ENCODE measurements at places on chromosomes 5 and 9.

- DNase-seq, result no peak
Measured at GRCh38 chr5:126741361-126741760, 35.6 kb upstream of the LMNB1 start.

DNA sequence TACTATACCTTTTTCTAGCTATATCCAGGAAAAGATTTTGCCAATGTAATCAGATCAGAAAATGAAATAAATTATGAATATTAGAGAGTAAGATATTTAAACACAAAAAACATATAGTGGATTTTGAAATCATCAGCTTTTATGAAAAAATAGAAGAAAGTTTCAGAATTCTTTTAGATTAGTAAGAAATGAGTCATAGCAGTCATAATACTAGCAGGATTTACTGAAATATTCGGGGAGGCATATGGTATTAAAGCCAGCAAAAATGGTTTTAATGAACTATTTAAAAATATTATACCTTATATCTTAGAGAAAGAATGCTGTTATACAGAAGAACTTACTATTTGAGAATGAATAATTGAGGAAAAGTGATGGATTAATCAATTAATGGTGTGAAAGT is 303.6 kb upstream of the NUDT12 start:
- DNase-seq, result no peak

DNA sequence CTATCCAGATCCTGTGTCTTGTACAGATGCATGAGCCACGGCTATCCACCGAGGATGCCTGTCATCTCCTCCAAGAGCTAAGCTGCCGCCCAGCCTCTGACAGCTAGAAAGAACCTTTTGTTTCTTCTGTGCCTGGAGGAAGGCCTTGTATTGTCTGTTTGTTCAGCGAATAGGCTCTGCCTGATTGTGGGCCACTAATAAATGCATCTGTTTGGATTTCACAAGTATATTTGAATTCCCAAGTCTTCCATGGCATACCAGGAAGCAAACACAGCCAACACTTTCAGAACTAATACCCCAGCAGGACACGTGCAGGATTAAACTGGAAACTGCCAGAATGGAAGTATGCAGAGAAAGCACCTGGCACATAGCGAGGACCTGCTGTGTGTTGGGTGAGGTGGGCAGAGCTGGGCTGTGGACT is 92.7 kb upstream of the NEURL1B start:
- no peak for DNase-seq

DNA sequence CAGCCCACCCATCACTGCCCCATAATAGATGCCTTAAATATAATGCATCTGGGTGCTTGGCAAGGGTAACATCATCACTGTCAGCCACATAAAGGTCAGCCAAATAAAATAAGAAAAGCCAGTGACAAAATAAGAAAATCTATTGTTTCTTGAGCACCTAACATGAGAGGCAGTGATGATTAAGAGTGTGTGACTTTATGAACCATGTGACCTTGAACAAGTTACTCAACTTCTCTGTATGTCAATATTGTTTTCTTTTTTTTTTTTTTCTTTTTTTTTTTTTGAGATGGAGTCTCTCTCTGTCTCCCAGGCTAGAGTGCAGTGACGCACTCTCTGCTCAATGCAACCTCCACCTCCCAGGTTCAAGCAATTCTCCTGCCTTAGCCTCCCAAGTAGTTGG is 98.7 kb downstream of the CDK5RAP2 start:
- DNase-seq, result no peak

- DNase-seq, result no peak
Measured at GRCh38 chr5:5103245-5103644, 36.9 kb upstream of the ADAMTS16 start.

DNA sequence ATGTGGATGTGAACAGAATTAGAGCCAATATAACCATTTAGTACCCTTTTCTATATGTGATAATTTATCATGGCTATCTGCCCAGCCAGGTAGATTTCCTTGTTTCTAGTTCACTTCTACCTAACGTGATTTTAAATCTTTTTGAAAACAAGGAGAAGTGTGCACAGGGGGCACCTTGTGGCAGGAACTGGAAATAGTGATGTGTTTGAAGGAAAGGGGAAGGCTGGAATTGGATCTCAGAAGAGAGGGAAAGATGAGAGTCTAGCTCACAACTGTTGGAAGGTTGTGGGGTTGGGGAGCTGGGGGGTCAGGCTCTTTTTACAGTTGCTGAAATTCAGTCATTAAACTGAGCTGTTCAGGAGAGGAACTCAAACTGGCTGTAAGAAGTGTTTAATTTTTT is 219.5 kb downstream of the KCTD16 start:
- no peak for DNase-seq

GRCh38 chr9:137691646-137692351 is 73.0 kb downstream of the EHMT1 start:
- no peak for DNase-seq

Measured in stimulated activated CD4-positive, alpha-beta T cell treated with anti-CD3 and anti-CD28 coated beads, Interleukin-12 subunit alpha, Interleukin-12 subunit beta, amount 100 ng/mL, for 24 hours (primary cell).